ENCODE measurements at places on chromosomes 6 and 20.

- DNase-seq, result no peak
Measured at GRCh38 chr20:51562332-51563173, 20.0 kb upstream of the NFATC2 start.

- DNase-seq, result no peak
Measured at GRCh38 chr6:46606338-46606737, 46.3 kb downstream of the CYP39A1 start.

GRCh38 chr20:17066902-17067301 lies 159.9 kb upstream of the PCSK2 start:
- no peak for DNase-seq

DNA sequence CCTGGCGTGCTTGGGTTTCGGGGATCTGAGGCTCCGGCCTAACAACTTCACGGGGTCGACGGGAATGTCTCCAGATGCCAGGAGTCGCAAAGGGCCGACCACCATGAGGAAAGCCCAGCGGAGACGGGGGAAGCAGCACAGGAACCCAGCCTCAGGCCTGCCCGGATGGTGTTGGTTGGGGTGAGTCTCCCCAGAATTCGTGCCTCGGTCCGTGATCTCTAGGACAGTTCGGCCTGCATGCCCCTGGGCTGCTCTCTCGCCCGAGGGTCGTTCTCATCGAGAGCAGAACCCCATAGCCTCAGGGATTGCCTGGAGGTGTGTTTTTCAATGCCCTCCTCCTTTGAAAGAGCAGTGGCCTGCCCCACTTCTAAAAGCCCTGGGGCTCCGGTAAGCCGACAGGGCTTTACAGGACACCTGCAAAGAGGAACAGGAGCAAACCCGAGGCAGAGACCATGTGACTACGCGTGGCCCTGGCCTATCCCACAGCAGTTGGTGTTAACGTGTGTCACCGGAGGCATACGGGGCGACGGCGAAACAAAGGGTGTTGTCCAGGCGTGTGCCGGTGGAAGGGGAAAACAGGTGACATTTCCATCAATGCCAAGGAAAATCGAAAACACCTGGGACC lies 973.1 kb upstream of the DEFB115 start:
- DNase-seq, result no peak

GRCh38 chr6:113591896-113592827 lies 265.0 kb upstream of the MARCKS start:
- DNase-seq, result peak; percentile 25

DNA sequence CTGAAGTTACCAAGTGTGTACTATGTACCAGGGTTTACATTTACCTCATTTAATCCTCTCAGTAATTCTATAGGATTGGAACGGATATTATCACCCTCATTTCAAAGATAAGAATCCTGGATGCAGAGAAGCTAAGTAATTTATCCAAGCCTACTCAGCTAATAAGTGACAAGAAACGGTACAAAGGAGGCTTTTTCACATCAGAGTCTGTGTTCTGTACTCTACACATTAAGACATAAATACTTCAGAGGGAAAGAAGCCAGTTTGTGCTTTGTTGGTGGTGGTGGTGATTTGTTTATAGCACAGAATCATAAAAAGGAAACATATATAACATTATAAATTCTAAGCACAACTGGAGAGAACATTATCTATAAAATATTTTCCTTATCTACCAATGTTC lies 88.3 kb upstream of the HMGCLL1 start:
- DNase-seq, result no peak

GRCh38 chr20:61749406-61750075 lies 316.1 kb downstream of the TAF4 start:
- no peak for DNase-seq

GRCh38 chr6:99514089-99514488 lies 1.1 kb downstream of the USP45 start:
- peak; percentile 23 for DNase-seq

- no peak for DNase-seq
Measured at GRCh38 chr6:142764311-142764710, 180.7 kb downstream of the HIVEP2 start.

DNA sequence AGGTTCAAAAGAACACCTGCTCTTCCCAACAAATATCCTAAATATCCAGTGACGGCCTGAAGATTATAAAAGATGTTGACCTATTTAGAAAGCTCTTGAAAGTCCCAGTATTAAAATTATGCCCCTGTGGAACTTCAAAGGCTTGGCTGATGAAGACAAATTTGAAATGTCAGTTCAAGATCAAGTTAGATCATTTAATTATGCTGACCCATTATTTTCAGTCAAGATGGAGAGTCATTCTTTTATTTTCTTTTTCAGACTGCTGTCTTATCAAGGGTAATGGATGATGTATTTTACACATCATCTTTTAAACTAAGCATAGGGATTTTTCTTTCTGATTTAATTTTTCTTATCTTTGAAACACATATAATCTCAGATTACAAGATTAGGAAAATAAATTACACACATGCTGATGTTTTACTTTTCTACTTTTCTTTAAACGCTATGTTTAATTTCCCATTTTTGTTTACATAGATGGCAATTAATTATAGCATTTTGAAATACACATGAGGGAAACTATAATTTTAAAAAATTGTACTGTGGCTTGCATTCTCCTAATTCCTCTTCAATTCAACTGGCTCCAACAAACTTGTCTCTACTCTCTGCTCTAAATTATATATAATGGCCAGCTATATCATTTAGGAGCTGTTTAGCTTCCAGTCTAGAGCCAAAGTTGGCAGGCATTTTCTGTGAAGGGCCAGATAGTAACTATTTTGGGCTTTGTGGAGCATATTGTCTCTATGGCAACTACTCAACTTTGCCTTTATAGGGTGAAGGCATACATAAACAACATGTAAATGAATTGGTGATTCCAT lies 123.7 kb downstream of the RCAN2 start:
- no peak for DNase-seq

DNA sequence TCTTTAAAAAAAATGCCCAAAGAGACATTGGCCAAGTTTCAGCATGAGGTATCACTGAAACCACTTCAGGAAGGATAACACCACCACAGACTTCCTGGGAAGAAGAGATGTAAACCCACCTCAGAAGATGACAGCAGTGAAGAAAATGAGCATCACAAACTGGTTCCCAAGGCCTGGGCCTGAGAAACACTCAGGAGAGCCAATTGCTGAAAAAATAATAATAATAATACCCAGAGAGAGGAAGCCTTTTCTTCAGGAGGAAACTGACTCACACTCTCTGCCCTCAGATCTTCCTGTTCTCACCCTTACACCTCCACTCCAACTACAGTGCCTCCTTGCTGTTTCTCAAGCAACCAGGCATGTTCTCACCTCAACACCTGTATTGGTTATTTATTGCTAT lies 68.1 kb upstream of the MAFB start:
- no peak for DNase-seq

DNA sequence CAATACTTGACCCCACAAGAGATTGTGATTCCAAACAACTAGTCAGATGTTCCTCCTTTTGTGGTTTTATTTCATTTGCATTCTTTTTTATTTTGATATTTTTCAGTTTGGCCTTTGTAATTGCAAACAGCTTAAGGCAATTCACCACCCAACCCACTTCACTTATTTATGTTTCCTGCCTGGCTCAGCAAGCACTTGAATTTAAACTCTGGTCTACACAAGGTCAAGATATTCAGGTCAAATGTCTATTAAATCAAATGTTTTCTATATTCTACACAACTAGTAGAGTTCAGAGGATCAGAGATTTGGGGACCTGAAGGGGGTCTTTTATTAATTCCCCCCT lies 100.1 kb downstream of the SGK1 start:
- no peak for DNase-seq

- no peak for DNase-seq
Measured at GRCh38 chr6:110428153-110428552, 12.8 kb upstream of the DDO start.

GRCh38 chr6:89763550-89763949 lies 56.0 kb downstream of the MDN1 start:
- no peak for DNase-seq

- DNase-seq, result no peak
Measured at GRCh38 chr20:45621593-45621992, 7.9 kb upstream of the WFDC10A start.

DNA sequence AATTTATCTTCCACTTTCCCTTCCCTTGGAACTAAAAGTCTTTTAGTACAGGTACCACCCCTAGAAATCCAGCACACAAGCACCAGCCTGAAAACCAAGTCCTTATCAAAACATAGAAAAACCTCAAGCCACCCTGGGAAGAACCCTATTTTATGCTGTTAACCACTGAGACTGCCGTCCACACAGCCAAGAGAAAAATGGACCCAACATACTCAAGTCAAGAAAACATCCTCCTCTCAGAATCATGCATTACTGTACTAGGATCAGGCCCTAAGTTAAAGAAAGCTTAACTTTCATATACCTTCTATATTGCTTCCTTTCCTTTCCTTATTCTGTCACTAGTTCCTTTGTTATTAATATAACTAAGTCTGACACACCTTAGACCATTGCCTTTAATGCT lies 16.9 kb upstream of the GOPC start:
- no peak for DNase-seq

- DNase-seq, result no peak
Measured at GRCh38 chr6:157429248-157429647, 48.3 kb downstream of the ZDHHC14 start.

GRCh38 chr6:134882426-134883038 lies 67.4 kb downstream of the ALDH8A1 start:
- DNase-seq, result peak; percentile 77
